CD4-positive, alpha-beta T cell treated with Interleukin-17A for 4 hours (primary cell): ENCODE measurements at places on chromosomes 7 and 10.
A peak's percentile ranks its signal among the peaks of the same experiment; 100 is the strongest.

GRCh38 chr10:17412323-17412722 lies 42.1 kb downstream of the ST8SIA6 start:
- peak; percentile 18 for DNase-seq

DNA sequence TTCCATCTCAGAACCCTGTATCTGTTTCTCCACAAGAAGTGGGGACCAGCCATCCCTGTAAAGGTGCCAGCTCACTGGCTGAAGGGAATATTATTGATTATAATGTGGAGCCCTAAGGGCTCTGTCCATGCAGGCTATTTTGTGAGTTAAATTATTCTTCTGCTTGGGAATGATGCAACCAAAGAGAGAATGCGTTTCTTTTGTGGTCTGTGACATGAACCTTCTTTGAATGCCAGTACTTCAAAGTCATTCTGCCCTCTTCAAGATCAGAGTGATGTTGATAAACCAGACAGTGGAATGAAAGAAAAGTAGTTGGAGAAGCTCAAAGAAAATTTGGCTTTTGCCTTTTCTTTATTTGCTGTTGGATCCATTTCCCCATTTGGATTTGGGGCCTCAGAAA lies 995.2 kb downstream of the KCNMA1 start:
- DNase-seq = no peak

- no peak for DNase-seq
These were observed 56.0 kb downstream of the ATOH7 start for GRCh38 chr10:68175949-68176348.

DNA sequence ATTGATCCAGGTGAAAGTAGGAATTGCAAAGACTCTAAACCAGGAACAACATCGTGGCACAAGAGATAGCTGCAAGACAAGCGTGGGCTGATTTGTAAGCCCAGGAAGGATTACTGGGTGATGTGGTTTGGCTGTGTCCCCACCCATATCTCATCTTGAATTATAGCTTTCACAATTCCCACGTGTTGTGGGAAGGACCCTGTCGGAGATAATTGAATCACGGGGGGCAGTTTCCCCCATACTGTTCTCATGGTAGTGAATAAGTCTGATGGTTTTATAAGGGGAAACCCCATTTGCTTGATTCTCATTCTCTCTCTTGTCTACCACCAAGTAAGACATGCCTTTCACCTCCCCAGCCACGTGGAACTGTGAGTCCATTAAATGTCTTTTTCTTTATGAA lies 59.5 kb downstream of the ST8SIA6 start:
- DNase-seq = no peak

GRCh38 chr7:94338921-94339371 lies 55.7 kb upstream of the COL1A2 start:
- DNase-seq = no peak

DNA sequence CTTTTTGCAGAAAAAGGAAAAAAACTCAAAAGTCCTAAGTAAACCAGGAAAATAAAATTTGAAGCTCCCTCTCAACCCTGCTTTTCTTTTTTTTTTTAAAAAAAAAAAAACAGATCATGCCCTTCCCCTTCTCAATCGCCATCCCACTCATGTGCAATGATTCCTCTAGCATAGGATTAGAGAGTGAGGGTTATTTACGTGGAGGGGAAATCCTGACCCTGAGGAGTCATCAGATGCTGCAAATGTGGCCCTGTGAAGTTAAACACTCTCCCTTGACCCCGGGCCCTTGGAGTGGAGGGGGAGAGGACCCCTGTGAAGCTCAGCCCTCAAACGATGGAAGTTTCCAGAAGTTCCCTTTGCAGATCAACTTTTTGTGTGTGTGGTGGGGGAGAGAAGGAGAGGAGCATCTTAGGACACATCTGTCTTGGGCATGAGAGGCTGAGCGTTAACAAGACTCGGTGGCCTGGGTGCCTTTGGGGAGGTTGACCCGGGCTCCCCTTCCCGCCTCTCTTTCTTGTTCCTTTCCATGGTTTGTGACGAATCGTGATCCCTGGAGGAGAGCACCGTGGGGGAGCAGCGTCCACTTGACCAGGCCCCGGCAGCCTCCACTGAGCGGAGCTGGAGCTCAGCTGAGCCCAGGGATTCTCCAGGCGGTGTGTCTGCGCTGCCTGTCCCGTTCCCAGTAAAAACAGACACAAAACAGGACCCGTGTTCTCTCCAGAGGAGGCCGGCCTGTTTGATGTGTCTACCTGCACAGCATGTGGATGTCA lies 1.5 kb upstream of the SHH start:
- DNase-seq = no peak

- DNase-seq = no peak
These were observed 191.5 kb downstream of the WDR37 start for GRCh38 chr10:1247598-1248261.

GRCh38 chr10:129914153-129914855 lies 49.8 kb downstream of the EBF3 start:
- no peak for DNase-seq

DNA sequence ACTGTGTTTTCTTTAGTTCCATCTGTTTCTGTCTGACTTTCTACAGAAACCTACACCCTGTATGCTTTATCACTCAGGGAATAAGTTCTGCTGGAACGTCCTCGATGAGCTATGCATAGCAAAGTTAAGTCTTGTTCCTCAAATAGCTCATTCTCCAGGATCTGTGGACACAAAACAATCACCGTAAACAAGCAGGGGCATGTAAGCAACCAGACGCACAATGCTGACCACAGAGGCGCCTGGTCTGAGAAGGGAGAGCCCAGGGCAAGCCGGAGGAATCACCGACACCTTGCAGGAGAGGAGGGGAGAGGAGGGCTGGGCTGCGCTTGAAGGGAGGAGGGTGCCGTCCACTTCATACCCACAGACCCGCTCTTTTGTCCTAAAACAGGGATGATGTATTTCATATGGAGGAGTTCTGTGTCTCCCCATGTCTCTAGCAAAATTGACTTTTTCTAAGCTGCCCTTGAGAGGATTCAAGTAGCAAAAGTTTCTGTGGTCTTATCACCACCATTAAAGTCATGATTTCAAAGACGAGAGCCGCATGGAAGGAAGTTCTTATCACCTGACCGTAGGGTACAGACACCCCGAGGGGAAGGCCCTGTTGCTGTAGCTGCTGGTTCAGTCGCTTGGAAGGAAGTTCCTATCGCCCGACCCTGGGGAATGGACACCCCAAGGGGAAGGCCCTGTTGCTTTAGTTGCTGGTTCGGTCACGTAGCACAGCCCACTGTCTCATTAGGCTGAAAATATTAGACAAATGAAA lies 14.3 kb downstream of the CALML3 start:
- DNase-seq = no peak

DNA sequence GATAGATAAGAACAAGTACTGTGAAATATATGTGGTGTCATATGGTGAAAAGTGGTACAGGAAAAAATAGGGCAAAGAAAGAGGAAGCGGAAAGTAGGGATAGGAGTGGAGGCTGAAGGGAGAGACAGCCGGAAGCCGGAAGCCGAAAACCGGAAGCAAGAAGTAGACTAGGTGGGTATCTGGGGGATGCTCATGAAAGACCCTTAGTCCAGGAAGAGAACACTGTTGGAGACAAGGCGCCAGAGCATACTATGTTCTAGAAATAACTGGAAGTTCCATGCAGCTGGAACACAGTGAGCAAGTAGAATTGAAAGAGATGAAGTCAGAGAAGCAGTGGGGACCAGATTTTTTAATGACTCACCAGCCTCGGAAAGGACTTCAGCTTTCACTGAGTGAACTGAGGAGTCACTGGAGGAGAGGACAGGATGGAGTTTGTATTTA lies 22.5 kb downstream of the ST8SIA6 start:
- no peak for DNase-seq

DNA sequence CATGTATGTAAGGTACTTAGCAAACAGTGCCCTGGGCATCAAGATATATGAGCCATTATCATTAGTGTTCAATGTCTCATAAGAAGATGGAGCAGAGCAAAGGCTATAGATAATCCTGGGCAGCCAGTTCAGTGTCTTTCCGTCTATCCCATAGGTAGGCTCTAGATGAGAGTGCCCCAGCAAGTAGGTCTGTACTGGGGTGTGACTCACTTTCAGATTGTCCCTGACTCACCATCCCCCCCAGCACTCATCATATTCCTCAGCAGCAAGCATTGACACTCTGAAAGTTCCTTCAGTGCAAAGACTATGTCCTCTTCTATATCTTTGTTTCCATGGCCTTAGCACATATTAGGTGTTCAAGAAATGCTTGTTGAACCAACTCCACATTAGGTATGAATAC lies 20.0 kb upstream of the FAM204A start:
- no peak for DNase-seq

GRCh38 chr7:130488392-130489139 lies 3.3 kb upstream of the MEST start:
- DNase-seq = no peak

DNA sequence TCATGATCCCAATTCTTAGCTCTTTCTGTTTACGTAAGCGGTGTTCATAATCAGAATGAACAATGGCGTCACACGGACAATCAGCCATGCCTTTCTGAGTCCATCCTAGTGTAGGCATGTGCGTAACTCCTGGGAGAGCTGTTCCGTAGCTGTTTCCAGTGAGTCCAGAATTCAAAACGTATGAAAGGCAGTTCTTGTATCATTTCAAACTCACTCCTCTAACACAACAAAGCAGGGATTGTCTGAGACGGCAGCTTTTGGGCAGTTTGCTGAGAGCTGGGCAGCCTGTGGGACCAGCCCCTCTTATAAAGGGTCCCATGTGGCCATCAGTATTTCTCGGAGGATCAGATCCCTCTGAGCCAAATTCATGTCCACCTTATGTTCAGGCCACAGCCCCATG lies 43.4 kb downstream of the PSPH start:
- DNase-seq = no peak

GRCh38 chr10:7340179-7340874 lies 70.5 kb downstream of the SFMBT2 start:
- DNase-seq = no peak

DNA sequence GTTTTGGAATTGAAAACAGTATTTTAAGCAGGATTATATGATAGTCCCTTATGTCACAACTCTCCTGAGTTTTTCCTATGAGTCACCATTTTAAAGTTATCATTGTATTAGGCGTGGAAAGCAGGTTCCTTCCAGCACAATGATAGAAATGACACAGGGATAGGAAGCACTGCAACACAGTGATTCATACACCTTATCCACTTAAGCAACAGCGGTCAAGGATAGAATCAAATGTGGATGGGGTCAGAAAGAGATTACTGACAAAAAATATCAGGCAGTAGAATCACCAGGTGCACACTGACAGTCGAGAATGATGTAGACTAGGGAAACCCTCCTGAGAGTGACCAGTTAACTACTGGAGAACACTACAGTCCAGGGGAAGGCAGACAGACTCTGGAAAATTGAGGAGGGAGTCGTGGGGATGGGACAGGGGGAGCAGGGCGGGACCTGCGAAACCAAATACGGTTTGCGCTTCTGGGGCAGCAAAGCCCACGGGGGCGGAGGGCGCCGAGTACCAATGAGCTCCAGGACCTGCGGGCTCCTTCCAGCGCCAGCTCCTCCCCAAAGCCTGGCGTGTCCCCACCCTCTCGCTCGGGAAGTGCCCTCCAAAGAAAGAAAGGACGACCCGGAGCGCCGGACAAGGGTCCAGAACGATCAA lies 479 bp downstream of the PNPLA8 start:
- DNase-seq = peak; percentile 72

GRCh38 chr7:40918701-40919271 lies 784.0 kb downstream of the SUGCT start:
- no peak for DNase-seq

DNA sequence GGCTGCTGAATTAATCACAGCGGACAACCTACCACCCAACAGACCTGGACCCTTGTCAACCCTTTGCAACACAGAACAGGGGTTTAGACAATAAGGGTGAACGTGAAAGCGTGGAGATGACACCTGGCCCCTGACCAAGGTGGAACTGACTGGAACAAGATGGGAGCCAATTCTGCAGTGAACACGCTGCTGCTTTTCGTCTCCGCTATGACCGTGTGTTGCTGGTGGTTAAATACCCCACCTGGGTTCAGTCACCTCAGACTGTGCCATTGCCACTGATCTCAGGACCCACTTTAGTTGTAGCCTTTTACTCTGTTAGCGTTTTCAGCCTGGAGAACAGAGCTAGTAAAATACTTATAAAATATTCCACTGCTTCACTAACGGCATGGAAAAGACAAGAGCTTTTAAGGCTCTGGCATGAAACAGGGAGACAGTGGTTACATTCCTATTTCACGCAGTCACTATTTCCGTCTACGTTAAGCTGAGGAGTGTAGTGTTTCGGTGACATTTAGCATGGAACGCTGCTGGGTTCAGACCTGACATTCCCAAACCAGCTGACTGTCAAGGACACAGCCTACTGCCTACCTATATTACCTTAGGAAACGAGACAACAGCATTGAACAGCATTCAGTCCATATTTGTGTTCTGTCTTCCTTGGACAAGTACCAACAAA lies 119.5 kb upstream of the PRSS1 start:
- DNase-seq = no peak

DNA sequence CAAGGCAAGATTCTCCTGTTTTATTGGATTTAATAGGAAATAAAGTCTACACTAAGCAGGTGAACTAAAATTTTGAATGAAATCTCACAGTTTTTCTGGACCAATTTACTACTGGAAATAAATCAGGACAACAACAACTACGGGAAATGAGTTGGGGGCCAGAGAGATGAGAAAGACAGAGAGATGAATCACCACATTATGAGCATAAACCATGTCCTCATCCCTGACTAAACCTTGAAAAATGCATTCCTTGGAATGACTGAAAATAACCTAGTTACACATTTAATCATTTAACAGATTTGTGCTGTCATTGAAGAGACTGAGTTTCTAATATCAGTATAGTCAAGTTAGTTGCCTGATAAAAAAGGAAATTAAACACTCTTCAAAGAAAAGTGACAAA lies 608.4 kb upstream of the KCND2 start:
- no peak for DNase-seq

GRCh38 chr10:27360581-27361172 lies 120.1 kb upstream of the ACBD5 start:
- peak; percentile 87 for DNase-seq

- no peak for DNase-seq
These were observed 60.7 kb upstream of the FOXK1 start for GRCh38 chr7:4621396-4621795.

- DNase-seq = no peak
These were observed 119.1 kb downstream of the TFEC start for GRCh38 chr7:115911465-115911864.
